Activated CD8-positive, alpha-beta T cell treated with anti-CD3 and anti-CD28 coated beads, Interleukin-2, amount 10 ng/mL, durations not matched to agents 7 days and 5 days (primary cell): ENCODE measurements at places on chromosomes 16 and 17. TPM values are rescaled to one million over a fixed set of nuclear protein-coding genes. Genes with fewer than 3 reads are reported as not detected.

- DNase-seq: peak; percentile 77
Measured at GRCh38 chr17:81241648-81242420, 2.7 kb downstream of the NDUFAF8 start.

The ALOX15 gene
- not detected for total RNA-seq

DNA sequence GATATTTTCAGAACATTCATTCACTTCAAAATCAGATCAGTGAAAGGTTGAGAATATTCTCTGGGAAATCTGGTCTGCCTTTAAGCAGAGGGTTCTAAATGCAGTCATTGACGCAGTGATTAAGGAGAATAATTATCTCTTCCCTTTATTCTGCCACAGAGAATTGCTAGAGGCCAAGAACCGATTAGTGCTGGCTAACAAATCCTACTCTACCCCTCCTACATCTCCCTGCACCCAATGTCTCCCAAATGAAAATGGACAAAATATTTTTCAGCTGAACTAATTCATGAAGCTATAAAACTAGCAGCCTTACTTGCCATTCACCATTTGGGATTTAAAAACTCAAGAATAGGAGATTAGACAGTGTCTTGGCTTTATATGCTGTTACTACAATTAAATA lies 185.5 kb upstream of the SOX9 start:
- DNase-seq: no peak

GRCh38 chr16:79177018-79177417 lies 423.5 kb downstream of the MAF start:
- no peak for DNase-seq

GRCh38 chr16:59330019-59330670 lies 596.0 kb upstream of the GOT2 start:
- DNase-seq: no peak

DNA sequence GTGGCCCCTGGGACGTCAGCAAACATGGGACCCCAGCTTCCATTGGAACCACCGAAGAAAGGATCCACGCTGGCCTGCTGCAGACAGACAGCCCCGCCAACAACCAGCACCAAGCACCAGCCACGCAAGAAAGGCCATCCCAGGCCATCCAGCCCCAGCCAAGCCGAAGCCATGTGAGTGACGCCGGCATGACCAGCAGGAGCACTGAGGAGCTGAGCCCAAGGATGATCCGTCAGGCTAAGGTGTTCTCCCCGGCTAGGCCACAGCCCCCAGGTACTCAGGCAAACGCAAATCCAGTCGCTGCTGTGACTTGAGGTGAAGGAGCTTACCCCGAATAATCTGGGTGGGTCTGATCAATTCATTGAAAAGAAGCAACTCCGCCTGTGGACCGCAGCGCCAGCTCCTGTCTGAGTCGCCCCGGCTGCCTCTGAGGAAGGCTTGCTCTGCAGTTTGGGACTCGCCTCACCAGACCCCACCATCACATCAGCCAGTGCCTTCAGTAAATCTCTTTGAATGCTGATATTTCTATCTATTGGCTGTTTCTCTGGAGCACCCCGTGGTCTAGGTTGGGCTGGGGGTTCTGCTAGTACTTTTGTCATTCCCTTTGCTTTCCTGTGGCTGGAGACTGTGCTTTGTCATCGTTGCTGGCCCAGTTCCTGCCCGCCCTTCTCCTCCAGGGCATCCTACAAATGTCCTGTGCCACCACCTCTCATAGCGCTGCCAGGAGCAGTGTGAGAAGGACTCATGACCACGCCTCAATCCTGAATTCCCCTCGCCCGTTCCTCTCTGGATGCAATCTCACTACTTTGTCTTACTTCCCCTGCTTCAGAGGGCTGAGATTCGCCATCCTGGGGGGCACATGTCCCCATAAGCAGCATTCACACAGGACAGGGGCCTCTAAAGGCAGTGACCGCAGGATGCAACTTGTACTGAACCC lies 8.1 kb upstream of the CBX2 start:
- DNase-seq: no peak

- no peak for DNase-seq
Measured at GRCh38 chr17:3682033-3682432, 13.4 kb downstream of the EMC6 start.

The ACSF3 gene
- 38.6 TPM for total RNA-seq

GRCh38 chr17:10623737-10624338 lies 33.3 kb downstream of the MYH3 start:
- DNase-seq: no peak

DNA sequence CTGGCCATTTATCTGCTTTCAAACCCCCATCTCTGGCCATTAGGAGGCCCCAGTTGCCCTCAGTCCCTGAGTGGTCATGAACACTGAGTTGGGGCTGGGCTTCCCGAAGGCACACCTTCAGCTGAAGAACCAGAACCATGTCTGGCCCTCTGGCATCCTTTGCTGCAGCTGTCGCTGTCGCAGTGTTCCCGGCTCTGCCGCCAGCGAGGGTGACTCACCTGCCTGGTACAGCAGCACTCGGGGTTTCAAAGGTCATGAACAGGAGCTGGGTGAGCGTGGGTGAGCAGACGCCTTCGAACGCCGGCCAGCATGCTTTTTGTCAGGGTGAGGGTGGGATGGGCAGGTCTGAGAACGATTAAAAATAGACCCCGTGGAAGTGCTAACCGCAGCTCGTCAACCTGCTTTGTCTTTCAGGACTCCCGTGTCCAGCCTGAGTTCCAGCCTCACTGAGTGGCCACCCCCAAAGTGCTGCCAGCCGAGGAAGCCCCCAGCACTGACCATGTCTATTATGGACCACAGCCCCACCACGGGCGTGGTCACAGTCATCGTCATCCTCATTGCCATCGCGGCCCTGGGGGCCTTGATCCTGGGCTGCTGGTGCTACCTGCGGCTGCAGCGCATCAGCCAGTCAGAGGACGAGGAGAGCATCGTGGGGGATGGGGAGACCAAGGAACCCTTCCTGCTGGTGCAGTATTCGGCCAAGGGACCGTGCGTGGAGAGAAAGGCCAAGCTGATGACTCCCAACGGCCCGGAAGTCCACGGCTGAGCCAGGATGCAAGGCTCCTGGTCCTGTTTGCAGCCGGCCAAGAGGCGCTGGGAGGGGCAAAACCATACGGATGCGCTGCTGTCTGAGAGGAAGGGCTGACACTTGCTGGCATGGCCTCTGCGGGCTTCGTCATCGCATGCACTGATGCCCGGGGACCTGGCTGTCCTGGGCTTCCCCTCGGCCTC lies 7.6 kb downstream of the SNN start:
- DNase-seq: no peak

- no peak for DNase-seq
Measured at GRCh38 chr17:72122765-72123529, 2.1 kb downstream of the SOX9 start.

- DNase-seq: no peak
Measured at GRCh38 chr16:83851473-83851872, 43.7 kb downstream of the HSBP1 start.

GRCh38 chr16:89115216-89115861 lies 21.7 kb downstream of the ACSF3 start:
- DNase-seq: peak; percentile 93

The PITPNM3 gene
- 0.71 TPM for total RNA-seq

DNA sequence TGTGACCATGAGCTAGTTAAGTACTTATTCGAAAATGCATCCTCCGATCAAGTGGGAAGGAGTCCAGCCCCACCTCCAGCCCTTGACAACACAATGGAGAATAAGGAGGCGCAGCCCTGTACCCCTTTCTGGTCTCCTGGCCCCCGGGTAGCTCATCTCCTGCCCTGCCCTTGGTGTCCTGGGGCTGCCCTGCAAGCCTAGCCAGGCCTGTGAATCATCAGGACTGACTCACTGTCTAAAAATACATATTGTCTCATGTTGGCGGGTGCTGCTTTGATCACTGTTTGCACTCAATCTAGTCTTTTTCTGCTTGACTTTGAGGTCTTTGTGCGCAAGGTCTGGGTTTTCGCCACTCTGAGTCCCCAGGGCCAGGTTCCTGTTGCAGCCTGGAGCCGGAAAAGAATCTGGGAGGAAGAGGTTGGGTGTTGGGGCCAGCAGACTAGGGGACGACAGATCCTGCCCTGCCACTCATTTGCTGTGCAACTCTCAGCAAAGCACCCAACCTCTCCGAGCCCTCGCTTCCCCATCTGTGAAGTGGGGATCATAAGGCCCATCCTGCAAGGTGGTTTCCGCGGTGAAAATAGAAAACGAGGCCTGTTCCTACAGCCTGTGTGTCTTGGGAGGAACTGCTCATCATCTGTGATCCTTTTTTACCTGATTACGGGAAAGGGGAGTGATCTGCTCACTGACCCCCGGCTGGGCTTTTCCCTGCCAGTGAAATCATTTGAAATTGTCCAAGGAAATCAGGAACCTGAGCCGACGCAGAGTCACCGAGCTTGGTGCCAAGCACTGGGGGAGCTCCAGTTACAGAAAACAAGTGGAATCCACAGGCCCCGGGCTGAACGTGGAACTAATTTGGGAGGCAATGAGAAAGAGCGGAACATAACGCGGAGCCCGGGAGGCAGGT lies 230.4 kb downstream of the PARN start:
- DNase-seq: no peak

DNA sequence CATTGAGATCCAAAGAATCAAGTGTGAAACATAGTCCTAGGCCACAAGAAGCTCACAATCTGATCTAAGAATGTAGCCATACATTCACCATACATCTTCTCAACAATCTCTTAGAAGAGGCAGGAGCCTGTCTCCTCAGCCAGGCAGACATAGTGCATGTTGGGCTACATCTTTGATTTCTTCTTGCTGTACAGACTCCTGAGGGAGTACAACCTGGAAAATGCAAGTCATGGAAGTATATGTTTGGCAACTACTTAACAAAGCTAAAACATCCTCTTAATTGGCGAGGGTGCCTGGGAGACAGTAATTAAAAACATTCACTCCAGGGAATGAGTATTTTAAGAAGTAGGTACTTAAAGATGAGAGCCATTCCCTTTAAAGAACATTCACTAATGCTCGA lies 79.2 kb upstream of the NOG start:
- no peak for DNase-seq

DNA sequence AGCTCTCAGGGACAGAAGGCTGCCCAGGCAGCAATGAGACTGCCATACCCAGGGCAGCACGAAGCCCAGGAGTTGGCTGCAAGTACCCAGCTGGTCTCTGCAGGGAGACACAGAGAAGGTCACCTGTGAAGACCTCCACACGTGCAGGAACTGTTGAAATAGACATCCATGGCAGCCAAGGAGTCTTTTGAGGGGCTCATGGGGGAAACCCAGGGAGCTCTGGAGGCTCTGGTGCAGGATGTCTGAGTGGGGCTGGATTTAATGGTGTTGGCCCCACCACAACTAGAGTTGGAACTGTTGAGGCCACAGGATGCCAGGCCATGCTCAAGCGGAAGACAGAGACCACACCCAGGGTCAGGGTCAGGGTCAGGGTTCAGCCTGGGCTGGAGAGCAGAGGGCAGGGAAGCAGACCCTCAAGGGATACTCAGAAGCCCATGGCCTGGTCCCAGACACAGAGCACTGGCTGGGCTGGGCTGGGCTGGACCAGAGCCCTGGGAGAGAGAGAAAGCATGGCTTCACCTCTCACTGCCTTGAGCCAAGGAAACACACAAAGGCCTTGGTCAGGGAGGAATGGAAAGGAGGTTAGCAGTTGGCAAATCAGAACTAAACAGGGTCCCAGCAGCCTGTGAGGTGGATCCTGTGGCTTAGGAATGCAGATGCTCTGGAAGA lies 21.4 kb downstream of the PITPNM3 start:
- DNase-seq: no peak
